ENCODE measurements at places on chromosomes 5 and 9.
A peak's percentile ranks its signal among the peaks of the same experiment; 100 is the strongest.

GRCh38 chr5:169583101-169583423, 511 bp upstream of the SPDL1 start:
- DNase-seq = no peak

DNA sequence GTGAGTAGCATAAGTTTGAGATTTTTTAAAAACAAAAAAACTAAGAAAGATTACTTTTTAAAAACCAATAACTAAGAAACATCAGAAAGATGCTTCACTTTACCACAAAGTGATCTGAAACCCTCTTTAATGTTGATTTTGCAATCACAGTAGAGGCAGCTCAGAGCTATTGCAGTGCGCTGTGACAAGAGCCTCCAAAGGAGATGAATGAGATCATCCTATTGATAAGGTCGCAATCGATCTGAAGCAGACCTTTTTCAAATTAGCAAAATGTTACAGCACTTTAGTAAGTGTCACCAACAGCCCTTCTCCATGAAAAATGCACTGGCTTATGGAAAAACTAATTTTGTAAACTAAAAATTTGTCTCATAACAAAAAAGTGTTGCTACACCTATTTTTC, 284.6 kb upstream of the EFNA5 start:
- DNase-seq = no peak

GRCh38 chr9:113309204-113309813, 6.1 kb upstream of the RNF183 start:
- no peak for DNase-seq

DNA sequence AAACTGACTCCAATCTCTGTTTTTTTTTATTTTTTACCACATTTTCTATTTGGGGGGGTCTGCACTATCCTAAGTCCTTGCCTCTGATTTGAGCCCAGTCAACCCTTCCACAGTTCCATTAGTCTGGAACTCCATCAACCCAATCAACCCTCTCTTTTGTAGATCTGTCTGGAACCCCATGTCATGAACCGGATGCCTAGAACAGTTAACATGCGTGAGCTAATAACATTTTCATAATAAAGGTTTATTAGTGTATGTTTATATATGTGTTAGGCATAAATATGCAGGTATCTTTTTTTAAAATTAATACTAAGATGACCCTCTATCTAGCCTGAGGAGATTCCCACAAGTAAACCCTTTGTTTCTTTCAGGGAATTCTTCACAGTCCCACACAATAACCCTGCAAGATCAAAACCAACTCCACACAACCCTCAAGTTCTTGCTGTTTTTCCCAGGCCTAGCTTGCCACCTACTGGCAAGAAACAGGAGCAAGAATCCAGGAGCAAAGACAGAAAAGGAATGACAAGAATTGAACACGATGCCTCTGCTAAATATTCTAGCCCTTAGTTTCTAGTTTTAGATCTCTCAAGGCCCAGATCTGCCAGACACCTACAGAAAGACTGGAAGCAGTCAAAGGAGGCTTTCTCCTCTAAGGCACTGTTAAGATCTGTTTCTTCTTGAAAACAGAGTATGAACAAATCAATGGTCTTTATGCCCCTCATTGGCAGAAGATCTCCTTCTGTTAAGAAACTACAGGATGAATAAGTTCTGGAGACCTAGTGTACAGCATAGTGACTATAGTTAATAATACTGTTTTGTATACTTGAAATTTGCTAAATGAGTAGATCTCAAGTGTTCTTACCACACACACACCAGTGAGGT, 100.4 kb downstream of the TRIM36 start:
- no peak for DNase-seq

DNA sequence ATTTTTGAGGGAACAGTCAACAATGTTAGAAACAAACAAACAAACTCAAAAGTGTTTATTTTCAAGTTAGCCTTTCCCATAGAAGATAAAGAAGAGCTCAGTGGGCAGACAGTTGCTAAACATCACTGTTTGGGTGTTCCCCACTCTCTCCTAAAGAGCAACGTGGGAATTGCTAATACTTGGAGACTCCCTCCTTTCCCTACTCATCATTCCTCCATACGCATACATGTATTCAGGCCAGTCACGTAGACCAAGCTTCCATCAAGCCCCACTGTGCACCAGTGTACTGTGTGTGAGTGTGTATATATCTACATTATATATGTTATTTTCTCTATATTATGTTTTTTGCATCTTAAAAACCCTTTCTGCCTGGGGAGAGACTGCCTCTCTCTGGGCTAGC, 115.0 kb upstream of the EGFLAM start:
- no peak for DNase-seq

DNA sequence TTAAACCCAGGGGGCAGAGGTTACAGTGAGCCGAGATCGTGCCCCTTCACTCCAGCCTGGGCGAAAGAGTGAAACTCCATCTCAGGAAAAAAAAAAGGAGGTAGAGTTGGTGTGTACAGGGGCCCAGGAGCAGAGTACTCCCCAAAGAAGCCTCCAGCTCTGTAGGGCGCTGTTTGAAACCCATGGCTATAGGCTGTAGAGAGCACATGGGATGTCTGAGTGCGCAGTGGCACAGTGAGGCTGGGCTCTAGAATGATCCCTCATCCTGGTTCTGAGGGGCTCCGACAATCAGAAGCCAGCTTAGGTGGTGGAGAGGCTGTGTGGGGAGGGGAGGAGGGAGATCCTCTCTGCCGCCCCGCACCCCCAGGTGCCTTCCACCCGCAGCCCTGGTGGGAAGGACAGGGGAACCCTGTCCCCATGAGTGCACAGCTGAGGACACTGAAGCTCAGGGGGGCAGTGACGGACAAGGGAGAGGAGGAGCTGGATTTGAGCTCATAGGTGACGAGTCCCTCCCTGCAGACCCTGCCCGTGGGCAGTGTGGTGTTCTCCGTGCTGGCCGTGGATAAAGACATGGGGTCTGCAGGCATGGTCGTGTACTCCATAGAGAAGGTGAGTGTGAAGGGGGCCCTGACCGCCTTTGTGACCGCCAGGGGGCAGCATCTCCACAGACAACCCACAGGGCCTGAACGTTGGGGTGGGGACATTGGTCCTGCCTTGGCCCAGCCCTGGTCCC, 24.6 kb downstream of the CDHR2 start:
- DNase-seq = no peak

DNA sequence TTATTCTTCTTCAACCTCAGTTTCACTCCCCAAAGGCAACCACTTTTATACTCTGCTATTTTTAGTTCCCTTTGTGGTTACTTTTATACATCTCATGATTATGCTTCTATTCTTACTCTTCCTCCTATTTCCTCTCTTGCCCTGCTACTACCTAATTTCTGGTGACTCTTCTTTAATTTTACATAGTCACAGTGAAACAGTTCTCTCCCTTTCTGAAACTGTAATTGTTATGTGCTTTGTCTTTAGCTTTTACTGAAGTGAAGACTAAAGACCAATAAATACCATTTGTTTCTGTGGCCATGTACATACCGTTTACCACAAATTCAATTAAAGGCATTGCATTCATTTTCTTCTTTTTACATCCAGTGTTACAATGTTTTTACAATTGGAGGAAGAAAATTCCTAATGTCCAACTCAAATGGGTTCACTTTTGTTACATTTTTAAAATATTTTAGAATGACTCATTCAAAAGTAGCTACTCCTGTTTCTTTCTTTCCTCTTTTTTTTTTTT, 410.6 kb downstream of the PSAT1 start:
- DNase-seq = peak; percentile 67

DNA sequence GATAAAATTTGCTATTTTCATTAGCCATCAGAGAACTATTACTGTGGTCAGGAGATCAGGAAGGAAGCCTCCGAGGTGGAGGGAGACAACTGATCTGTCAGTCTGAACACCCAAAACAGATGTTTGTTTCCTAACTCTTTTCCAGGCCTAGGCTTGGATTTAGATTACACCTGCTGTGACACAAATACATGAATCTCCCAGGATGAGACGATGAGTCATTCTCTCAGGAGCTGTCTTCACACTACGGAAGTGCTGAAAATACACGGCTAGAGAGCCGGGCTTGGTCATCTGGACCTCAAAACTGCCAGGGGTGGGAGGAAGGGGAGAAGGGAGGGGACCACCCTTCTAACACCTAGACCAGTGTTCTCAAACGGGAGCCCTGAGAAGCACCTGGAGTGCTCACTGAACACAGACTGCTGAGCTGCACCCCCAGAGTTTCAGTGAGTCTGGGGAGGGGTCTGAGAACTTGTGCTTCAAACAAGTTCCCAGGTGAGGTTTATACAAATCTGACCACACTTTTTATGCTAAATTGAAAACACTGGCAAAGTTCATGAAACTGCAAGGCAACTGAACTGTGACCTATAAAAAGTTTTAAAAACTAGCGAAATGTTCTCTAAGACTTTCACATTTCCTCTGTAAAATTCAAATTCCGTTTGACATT, 80.3 kb upstream of the EQTN start:
- DNase-seq = no peak

DNA sequence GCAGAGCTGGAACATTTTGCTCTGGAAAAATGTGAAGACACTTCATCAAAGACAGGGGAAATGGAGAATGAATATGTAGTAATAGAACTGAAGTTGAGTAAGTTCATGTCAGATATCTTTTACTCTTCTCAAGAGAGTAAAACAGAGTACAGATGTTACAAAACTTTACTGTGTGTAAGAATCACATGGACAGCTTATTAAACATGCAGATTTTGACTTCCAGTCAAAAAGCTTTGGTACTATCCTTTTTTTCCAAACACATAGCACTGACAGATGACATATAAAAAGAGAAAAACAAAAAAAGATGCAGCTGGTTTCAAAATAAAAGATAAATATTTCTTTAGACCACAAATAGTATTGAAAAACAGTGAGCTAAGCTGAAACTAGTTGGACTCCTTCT, 115.4 kb downstream of the FBN2 start:
- DNase-seq = no peak

GRCh38 chr5:179180921-179181645, 120.9 kb downstream of the ZNF354C start:
- no peak for DNase-seq

- no peak for DNase-seq
Measured at GRCh38 chr9:112502175-112502946, 15.7 kb downstream of the KIAA1958 start.

- no peak for DNase-seq
Measured at GRCh38 chr9:107890921-107891465, 401.4 kb upstream of the KLF4 start.

GRCh38 chr5:9125852-9126251, 420.0 kb downstream of the SEMA5A start:
- DNase-seq = no peak

DNA sequence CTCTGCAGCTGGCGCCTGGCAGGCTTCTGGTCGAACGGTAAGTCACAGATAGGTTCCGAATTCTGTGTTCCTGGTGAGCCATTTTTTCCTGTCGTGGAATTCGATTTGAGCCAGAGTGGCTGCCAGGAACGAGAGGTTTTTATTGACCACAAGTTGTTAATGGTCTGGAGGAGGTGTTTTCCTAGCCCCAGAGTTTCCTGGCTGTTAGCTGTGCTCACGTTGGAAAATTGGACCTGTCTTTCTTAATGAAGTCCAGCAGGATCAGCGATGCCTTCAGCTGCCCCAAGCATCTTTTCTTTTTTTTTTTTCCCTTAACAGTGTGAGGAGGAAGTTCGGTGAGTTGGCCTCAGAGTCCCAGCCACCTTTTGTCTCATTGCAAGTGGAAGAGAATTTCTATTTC, 62.9 kb downstream of the COL5A1 start:
- DNase-seq = no peak

DNA sequence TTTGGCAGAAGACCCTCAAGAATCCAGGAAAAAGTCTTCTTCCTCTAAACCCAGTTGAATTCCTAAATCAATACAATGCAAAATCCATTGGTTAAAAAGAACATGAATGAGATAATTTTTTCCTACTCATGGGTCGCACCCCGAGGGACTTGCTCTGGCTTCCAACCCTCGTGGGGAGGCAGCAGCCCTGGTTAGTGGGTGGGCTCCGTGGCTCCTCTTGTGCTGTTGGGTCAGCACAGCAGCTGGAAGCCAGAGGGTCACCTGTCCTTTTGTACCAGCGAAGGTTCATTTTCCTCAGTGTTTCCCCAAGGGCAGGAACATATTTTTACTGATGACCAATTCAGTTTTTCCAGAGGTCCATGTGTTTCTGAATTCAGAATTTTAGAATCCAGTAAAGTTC, 120.6 kb upstream of the S1PR3 start:
- DNase-seq = no peak

DNA sequence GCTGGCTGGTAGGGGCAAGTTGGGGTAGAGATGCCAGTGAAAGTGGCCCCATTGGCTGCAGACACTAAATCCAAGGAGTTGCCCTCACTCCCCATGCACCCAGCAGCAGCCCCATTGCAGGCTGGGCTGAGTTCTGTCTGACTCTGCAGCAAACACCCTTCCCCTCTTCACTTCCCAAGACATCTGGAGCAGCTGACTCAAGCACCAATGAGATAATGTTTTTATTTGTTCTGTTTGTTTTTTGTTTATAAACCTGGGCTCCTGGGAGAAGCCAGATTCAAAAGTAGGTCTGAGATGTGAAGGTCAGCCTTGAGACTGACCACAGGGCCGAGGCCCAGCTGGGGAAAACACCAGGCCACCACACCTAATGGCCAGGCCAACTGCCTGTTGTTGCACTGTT, 545.9 kb upstream of the KLF4 start:
- DNase-seq = no peak

GRCh38 chr9:35172878-35173277, 11.1 kb downstream of the UNC13B start:
- DNase-seq = no peak

- no peak for DNase-seq
Measured at GRCh38 chr9:96725576-96725975, 52.3 kb downstream of the ZNF510 start.

GRCh38 chr9:121942866-121943382, 150.2 kb downstream of the TTLL11 start:
- DNase-seq = no peak

DNA sequence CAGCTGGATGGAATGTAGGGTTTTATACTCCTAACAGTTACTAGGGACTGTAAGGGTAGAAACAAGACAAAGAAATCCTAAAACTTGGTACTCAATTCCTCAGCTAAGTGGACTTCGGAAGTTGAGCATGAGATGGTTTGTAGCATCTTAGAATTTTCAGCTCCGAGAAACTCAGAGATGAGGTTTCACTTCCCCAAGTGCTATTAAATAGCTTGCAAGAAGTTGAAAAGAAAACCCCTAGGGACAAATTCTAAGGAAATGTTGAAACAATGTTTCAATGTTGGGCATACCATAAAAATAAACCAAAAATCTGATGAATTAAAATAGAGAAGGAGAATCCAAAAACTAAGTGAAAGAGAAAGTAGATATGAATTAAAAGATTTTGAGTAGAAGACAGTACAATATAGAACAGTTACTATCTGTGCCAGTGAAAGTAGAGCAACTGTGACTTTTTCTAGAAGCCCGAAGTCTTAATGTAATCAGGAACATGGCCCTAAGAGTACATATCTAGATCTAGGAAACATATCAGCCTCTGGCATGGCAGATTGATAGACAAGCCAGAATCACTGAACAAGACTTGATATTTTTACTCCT, 308.6 kb upstream of the RGMB start:
- no peak for DNase-seq

GRCh38 chr5:137778772-137779564, 24.8 kb upstream of the HNRNPA0 start:
- peak; percentile 3 for DNase-seq

All from HS-27A (cell line).